ENCODE measurements at places on chromosomes 2 and 18.

DNA sequence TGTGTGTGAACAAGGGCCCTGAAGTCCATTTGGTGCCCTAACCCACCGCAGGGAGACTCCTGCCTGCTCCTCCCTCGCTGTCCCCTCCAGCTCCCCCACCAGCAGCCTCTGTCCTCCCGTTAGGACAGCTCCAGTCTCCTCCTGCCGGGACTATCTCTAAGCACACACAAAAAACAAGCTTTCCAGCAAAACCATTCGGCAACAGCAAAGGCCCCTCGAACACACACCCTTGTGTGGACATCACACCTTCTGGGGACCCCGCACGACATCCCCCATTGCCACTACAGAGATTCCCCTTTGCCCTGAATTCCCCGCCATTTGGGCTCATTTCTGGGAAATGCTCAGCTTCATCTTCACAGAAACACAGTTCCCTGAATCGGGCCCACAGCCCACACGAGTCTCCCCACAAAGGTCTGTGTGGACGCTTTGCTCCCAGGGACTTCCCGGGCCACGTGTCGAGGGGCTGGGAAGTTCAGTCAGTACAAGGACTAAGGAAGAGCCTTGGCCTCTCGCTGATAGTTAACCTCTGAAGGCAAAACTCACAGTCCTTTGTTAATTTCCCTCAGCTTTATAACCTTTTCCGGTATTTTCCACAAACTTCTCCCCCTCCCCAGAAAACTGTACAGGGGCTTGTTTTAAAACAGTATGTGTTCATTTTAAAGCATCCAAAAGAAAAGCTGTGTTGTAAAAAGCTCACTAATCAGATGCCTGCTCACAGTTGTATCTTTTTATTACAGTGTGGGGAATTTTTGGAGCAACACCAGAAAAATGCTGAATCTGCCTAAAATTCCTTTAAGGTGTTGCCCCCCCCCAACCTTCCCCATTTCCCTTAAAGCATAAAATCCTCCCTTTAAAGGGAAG, 25.9 kb downstream of the SMAD7 start:
- DNase-seq = no peak

- DNase-seq = no peak
Observed at GRCh38 chr2:68762665-68763064, 28.1 kb downstream of the ARHGAP25 start.

- no peak for DNase-seq
Observed at GRCh38 chr18:79199691-79200374, 130.6 kb downstream of the ATP9B start.

- DNase-seq = no peak
Observed at GRCh38 chr2:135840601-135841000, 3.6 kb upstream of the LCT start.

Data from ACHN (cell line).